ENCODE measurements at places on chromosomes 7 and 10. TPM values are rescaled to one million over a fixed set of nuclear protein-coding genes. Genes with fewer than 3 reads are reported as not detected.

Gene HOXA7
- 4.7 TPM for total RNA-seq

DNA sequence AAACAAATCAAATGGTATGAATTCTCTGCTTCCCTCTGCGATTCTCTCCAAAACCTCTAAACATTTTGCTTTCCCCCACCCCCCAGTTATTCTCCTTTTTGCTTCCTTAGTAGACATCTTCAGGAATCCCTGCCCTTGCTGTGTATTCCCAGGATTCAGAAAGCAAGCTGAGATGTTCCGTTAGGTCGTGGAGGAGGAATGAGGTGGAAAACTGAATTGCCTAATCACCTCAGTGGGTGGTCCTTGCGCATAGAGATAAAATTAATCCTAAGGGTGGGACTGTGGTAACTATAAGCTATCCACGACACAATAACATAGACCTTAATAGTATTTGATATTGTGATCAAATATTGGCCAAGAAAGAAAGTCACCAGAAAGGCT, 49.1 kb upstream of the SEMA3C start:
- no peak for DNase-seq
- H3K27ac ChIP-seq = no peak overlapping the region
- no peaks in the 10 kb centered on the region for H3K27me3 ChIP-seq
- no peak overlapping the region for H3K4me3 ChIP-seq

- H3K4me1 ChIP-seq = peaks cover 16% of the 10 kb centered on the region
- H3K27me3 ChIP-seq = no peaks in the 10 kb centered on the region
- no peak for DNase-seq
- no peaks in the 10 kb centered on the region for H3K36me3 ChIP-seq
Observed at GRCh38 chr10:34627331-34627730, 187.8 kb downstream of the PARD3 start.

Gene ADD3
- 26.3 TPM for total RNA-seq

DNA sequence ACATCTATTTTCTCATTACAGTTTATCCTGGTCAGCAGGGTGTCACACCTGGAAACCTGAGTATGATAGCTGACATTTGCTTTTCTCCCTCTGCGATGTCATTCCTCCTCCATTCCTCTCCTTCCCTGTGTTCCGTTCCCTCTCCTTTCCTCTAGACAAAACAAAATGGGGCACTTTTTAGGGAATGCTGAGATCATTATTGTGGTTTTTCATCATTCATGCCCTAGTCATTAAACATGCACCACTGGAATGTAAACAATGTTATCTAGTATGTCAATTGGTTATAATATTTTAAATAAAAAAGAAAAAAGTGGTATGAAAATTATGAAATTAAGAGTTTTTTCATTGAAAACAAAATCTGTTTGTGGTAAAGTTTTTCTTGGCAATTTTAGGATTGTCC, 132.6 kb downstream of the MAPK8 start:
- no peak overlapping the region for H3K27ac ChIP-seq
- peaks cover 5% of the 10 kb centered on the region for H3K4me1 ChIP-seq
- no peaks in the 10 kb centered on the region for H3K27me3 ChIP-seq
- no peaks in the 10 kb centered on the region for H3K36me3 ChIP-seq

GRCh38 chr10:6047847-6048246, 14.3 kb downstream of the IL2RA start:
- H3K27ac ChIP-seq = no peak overlapping the region
- H3K4me3 ChIP-seq = no peak overlapping the region
- H3K27me3 ChIP-seq = no peaks in the 10 kb centered on the region
- no peak for DNase-seq

DNA sequence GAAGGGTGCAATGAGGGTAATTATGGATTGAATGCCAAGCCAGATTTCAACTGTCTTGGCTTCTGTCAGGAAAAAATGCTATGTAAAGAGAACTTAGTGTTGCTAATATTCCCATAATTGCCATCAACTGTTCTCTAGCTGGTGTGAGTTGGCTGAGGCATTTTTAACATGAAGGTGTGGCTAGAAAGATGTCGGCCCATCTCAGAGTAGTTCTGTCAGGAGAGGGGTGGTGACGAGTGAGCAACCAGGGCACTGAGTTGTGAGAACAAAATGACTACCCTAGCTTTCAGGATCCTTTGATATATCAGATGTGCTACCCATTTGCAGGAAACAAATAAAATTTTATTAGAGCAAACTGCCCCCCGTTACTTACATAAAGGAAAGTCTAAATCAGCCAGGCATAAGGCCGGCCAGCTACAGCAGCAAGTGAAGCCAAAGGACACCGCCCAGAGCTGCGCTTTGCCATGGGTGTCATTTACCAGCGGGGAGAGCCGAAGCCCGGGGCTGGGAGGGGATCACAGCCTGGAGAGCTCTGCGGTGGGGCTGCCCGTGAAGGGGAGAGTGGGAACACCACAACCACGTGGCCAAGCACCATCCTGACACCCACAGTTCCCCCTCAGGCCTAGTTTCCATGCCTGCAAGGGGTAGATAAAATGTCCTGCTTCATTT, 141.4 kb downstream of the ICA1 start:
- no peak overlapping the region for H3K27ac ChIP-seq
- DNase-seq = no peak
- H3K36me3 ChIP-seq = no peaks in the 10 kb centered on the region
- no peaks in the 10 kb centered on the region for H3K4me1 ChIP-seq

Gene RPP30
- total RNA-seq = 25.5 TPM
